Activated CD4-positive, alpha-beta T cell treated with anti-CD3 and anti-CD28 coated beads, Interleukin-2, amount 10 ng/mL, durations not matched to agents 24 days and 14 days (primary cell): ENCODE measurements at places on chromosomes 16 and 17. TPM values are rescaled to one million over a fixed set of nuclear protein-coding genes. Genes with fewer than 3 reads are reported as not detected.

The RAB37 gene
- 5.5 and 7.5 TPM in 2 replicates for total RNA-seq

The MEIOC gene
- 0.14 and 0.42 TPM in 2 replicates for total RNA-seq

The ACSM5 gene
- total RNA-seq = not detected in 2 replicates

The KRTAP9-4 gene
- total RNA-seq = not detected in 2 replicates
